Natural killer cell (primary cell): ENCODE measurements at places on chromosomes 4 and X. TPM values are rescaled to one million over a fixed set of nuclear protein-coding genes. Genes with fewer than 3 reads are reported as not detected.

DNA sequence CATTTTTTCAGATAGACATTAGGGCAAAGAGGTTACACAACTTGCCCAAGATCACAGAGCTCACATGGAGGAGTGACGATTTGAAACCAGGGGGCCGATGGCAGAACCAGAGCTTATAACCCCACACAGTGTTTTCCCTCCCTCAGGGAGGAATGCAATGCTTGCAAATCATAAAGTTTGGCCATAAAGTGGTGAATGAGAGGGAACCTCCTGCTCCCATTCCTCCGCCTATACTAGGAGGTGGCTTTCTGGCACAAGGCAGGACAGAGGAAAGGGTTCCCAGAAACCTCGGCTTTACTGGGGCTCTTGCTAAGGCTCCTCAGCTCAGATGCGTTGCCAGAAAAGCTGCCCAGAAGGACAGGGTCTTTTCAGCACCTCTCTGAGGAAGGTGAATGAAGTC, 19.3 kb downstream of the TMEM154 start:
- no peaks in the 10 kb centered on the region for H3K27me3 ChIP-seq
- no peak overlapping the region for H3K27ac ChIP-seq
- H3K36me3 ChIP-seq: no peaks in the 10 kb centered on the region
- peaks cover 13% of the 10 kb centered on the region for H3K4me1 ChIP-seq
- no peak for DNase-seq

GRCh38 chrX:65643531-65644052, 23.9 kb upstream of the MSN start:
- H3K4me3 ChIP-seq: no peak overlapping the region
- H3K4me1 ChIP-seq: no peaks in the 10 kb centered on the region
- DNase-seq: no peak

- H3K4me1 ChIP-seq: no peaks in the 10 kb centered on the region
- H3K36me3 ChIP-seq: no peaks in the 10 kb centered on the region
- H3K27me3 ChIP-seq: no peaks in the 10 kb centered on the region
- no peak for DNase-seq
Observed at GRCh38 chrX:12843061-12843667, 23.7 kb upstream of the TLR7 start.

Gene RAB40A
- total RNA-seq: not detected

Gene KLB
- 0.07 TPM for total RNA-seq

DNA sequence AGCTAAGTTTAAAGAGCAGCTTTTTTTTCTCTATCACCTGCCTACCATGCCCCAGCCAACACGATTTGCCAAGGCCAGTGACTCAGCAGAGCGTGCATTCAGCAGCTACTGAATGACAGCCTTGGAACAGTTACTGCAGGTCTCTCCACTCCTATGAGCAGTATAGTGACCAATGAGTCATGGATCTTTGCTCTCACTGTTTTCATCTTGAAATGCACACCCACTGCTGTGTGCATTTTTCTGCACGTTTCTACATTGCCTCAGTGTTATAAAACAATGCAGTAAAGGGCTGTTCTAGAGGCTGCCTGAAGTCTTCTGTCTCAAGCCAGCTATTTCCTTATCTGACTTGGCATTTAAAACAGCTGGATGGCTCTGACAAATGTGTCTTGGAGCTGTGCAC, 66.0 kb upstream of the C4orf54 start:
- no peak for DNase-seq
- H3K4me1 ChIP-seq: no peaks in the 10 kb centered on the region
- H3K4me3 ChIP-seq: no peak overlapping the region
- H3K27ac ChIP-seq: no peak overlapping the region

GRCh38 chrX:22300130-22300529, 27.4 kb downstream of the CBLL2 start:
- no peaks in the 10 kb centered on the region for H3K36me3 ChIP-seq
- DNase-seq: no peak
- no peaks in the 10 kb centered on the region for H3K4me1 ChIP-seq
- no peaks in the 10 kb centered on the region for H3K27me3 ChIP-seq
- H3K27ac ChIP-seq: no peak overlapping the region

- no peaks in the 10 kb centered on the region for H3K27me3 ChIP-seq
- H3K4me3 ChIP-seq: no peak overlapping the region
- DNase-seq: no peak
- no peak overlapping the region for H3K27ac ChIP-seq
- peaks cover 59% of the 10 kb centered on the region for H3K36me3 ChIP-seq
Observed at GRCh38 chrX:154695911-154696675, 42.7 kb upstream of the CTAG2 start.

DNA sequence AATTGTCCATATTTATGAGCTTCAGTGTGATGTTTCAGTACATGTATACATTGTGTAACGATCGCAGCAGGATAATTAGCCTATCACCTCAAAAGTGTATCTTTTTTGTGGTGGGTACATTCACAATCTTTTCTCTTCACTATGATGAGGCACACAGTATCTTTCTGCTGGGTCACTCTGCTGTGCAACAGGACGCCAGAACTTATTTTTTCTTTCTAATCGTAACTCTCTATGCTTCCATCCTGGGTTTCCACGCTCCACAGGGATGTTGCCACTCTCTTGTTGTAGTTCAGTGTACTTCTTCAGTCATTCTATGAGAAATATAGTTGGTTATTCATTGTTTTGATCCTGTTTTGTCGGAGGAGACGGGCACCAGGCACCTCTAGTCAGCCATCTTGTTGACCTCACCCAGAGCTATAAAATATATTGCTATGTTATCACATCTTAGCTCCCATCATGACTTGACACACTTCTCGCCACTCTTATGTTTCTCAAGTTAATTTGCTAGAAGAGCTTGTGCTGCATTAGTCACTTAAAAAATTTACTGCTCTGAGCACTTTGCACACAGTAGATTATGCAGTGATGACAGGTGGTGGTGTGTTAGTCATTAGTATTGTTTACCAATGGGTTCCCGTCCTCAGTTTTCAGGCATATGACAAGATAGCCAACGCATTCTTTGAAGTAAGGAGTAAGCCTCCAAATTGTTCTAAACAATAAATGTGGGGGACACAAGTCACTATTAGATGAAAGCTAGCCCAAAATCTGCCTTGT, 1002.7 kb upstream of the PCDH7 start:
- H3K36me3 ChIP-seq: no peaks in the 10 kb centered on the region
- no peak for DNase-seq
- no peak overlapping the region for H3K27ac ChIP-seq
- no peaks in the 10 kb centered on the region for H3K4me1 ChIP-seq
- no peaks in the 10 kb centered on the region for H3K27me3 ChIP-seq
- no peak overlapping the region for H3K4me3 ChIP-seq

Gene RAB40AL
- total RNA-seq: 0.42 TPM

DNA sequence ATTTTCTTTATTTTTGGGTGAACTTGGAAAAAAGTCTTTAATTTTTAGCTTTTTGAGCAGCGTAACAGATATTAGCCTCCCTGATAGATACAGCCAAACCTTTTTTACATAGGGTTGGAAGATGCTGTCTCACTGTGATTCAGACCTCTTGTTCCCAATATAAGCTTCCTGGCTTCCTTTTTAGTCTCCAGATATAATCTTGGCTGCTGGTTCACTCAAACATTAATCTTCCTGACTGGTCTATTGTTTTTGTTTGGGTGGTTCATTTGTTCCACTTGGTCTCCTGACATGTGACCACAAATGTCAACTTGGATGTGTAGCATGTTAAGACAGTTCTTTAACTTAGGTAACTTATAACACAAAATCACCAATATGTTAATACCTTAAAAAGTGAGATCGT, 23.0 kb downstream of the RPA4 start:
- H3K4me1 ChIP-seq: no peaks in the 10 kb centered on the region
